Mucosa of gallbladder (tissue), 1 donor: ENCODE measurements at places on chromosomes 2 and 18. TPM values are rescaled to one million over a fixed set of nuclear protein-coding genes. Genes with fewer than 3 reads are reported as not detected.

DNA sequence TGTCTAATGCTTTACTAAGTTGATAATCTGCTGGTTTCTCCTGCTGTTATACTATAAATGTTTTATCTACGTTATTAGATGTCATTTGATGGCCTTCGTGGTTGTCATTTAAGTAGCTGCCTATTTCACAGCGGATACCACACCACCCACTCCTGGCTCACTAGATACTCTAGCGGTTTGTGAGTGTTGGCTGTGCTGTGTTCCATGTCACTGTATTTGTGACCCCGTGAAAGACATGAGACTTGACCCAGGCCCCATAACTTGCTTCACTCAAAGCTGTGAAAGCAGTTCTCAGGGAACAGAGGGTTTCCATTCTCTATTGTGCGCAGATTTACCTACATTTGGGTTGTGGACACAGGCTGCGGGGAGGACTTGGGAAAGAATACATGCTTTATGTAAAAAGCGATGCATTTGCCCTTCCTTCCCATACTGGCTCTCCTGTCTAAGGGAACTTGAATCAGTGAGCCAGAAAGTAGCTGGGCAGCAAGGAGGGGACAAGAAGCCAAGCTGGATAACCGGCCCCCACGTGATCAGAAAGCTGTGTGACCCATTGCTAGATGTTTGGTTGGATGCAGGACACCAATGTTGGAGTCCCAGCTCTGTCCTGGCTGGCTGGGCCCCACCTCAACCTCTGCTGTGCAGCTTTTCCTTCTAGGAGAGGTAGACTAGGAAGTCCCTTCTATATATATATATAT, 52.2 kb downstream of the PLB1 start:
- no peak for DNase-seq

- DNase-seq = peak; percentile 95
Measured at GRCh38 chr18:22169011-22169888, at the start of gene GATA6. Gene GATA6, plus strand, starts transcription at chr18:22169589. Its CDS starts 1,556 bp downstream, at chr18:22171145.

GRCh38 chr2:121469356-121469755, 61.3 kb upstream of the RNU4ATAC start:
- no peak for DNase-seq

- no peak for DNase-seq
Measured at GRCh38 chr2:234339501-234339900, 157.4 kb downstream of the ARL4C start.

DNA sequence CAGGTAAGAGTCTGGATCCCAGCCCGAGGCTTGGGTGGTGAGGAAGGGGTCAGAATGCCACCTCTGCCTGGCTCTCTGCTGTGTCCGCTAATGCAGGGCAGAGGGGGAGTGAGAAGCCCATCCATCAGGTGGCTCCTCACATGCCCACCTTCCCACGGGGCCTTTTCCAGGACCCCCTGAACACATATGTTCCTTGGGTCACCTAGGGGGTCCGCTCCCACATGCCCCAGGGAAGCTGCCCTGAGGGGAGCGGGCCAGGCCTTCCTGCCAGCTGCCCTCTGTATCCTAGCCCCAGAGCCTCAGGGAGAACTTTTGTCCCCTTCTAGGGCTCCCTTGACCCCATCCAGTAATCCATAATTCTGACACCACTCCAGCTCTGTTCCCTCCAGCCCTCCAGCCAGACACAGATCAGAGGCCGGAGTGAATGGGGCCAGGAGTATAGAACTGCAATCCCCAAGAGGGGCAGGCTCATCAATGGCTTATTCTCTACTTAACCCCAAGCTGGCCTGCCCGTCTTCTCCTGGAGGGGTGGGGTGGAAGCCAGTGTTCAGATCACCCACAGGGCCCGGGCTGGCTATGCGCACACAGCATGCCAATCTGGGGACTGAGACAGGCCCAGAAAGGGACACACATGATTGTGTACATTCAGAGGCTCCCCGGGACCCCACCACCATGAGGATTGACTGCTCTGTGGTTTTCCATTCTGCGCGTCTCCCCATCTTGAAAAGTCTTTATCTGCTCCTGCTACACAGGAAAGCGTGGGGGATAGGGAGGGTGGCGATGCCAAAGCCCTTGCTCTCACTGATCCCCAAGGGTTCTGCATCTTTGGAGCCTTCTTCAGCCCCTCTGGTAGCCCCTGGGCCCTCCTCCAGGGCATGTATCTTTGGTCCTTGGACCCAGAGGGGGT, 1.1 kb downstream of the EMILIN1 start:
- DNase-seq = no peak

GRCh38 chr2:133080822-133081221, 410.8 kb upstream of the LYPD1 start:
- no peak for DNase-seq

DNA sequence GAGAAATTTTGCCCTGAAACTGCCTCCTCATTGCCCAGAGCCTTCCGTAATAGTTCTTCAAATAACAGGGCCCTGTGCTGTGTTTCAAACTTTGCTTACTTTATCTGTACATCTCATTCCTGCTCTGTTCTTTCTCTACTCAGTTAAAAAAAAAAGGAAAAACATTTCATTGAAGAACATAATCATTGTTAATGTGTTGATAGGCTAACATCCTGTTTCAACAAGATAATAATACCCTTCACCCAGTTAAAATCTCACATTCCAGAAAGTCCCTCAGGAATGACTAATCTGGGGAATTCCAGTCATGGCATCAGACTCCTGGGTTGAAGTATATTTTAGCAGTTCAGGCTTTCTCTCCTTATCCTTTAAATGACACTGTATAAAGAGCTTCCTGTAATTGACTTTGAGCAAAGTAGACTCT, 45.6 kb upstream of the ITGAV start:
- DNase-seq = no peak

GRCh38 chr2:98935777-98936352, at the start of gene CRACDL:
Gene CRACDL, minus strand, starts transcription at chr2:98936225. Its CDS starts 89,425 bp downstream, at chr2:98846800.
- DNase-seq = no peak

DNA sequence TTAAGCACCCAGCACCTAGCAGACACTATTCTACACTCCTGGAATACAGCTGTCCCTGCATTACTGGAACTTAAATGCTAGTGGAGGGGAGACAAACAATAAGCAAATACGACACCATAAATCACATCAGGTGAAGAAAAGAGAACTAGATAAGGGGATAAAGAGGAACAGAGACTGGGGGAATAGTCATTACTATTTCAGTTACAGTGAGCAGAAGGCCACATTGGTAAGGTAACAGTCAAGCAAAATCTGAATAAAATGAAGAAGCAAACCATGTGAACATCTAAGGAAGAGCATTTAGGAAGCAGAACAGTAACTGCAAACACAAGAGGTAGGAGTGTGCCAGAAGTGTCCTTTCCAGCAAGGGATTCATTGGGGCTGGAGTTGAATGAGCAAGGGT, 77.0 kb upstream of the PTPRM start:
- DNase-seq = no peak

DNA sequence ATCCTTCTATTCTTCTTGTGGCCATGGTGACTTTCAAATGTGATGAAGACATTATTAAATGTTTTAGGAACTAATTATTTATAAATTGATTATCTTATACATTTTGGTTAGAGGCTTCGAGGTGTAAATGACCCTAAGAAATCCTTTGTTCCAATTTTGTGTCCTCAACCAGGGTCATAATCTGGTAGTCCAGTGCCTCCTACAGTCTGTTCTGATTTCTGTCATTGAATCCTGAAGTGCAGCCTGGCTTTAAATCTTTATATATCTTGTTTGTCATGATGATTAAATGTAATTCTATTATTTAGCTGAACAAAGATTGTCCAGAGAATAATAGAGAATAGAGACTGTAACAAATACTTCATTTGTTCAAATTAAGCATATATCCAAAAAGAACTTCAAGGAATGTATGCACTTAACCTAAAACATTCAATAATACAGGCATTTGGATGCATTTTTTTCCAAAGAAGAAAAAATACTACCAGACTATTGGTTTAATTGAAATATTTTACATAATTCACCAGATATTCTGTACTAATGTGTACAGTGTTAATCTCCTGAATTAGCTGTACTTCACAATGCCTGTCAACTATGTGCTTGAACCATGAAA, 89.8 kb downstream of the PRPF40A start:
- no peak for DNase-seq

DNA sequence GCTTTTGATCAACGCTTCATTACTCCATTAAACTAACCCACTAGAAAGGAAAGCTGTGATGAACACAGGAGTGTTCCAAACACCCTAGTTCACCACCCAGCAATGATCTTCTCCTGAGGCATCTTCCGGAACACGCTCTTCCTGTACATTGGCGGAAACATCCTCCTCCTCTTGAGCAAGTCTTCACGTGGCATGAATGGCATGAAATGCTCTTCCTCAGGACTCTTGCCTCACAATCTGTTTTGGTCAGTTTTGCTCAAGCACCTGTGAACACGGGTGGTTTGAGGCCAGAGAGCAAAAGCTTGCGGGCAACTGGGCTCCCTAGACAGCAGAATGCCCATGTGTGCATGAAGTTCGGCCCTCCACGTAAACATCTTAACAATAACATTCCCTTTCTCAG, 734.2 kb upstream of the SALL3 start:
- DNase-seq = no peak

GRCh38 chr2:200592406-200593075, 6.7 kb downstream of the AOX1 start:
- DNase-seq = peak; percentile 29

DNA sequence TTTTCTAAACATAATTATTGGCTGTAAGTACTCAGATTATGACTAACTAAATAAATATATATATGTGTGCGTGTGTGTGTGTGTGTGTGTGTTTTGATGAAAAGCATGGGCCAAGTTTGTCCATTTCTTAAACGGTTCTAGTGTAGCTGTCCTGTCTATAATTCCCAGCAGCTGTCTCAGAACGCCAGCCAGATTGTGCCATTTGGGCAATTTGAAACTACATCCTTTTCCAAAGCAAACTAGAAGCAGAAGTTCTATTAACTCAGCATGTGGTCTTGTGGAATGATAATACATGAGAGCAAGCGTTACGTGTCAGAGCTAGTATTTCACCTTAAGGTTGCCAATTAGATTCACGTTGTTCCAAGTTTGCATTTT, 1.7 kb downstream of the ARHGAP28 start:
- DNase-seq = no peak

- DNase-seq = no peak
Measured at GRCh38 chr2:55999231-55999630, 75.6 kb upstream of the EFEMP1 start.

GRCh38 chr18:45057955-45058600, 377.4 kb downstream of the SETBP1 start:
- no peak for DNase-seq

GRCh38 chr2:111049792-111050640, 70.7 kb upstream of the BCL2L11 start:
- DNase-seq = no peak

GRCh38 chr2:168034616-168035015, 212.8 kb downstream of the STK39 start:
- no peak for DNase-seq

GRCh38 chr2:7030810-7031209, 113.6 kb downstream of the RNF144A start:
- no peak for DNase-seq

DNA sequence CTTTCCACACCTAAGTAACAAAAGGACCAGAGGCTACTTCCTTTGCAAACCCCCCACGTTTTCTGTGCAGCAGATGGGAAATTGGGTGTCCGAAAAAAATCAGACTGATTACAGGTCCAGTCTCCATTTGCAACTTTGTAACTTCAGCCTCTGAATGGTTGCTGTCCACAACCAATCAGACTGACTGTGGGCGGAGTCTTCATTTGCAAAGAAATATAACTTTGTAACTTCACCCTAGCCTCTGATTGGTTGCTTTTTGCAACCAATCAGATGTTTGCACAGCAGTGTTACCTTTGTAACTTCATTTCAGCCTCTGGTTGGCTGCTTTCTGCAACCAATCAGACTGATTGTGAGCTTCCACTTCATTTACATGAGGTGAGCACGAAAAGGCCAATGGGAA, 27.8 kb upstream of the CACNB4 start:
- no peak for DNase-seq

GRCh38 chr2:106034325-106034724, 159.8 kb downstream of the UXS1 start:
- DNase-seq = no peak

GRCh38 chr2:202032846-202033316, 774 bp upstream of the FZD7 start:
- peak; percentile 33 for DNase-seq

GRCh38 chr18:13369353-13369752, 150.8 kb downstream of the LDLRAD4 start:
- no peak for DNase-seq

The OR6B2 gene
- not detected for total RNA-seq

The PRSS56 gene
- not detected for total RNA-seq

The NXPH2 gene
- total RNA-seq = not detected

The UGT1A5 gene
- total RNA-seq = 2.0 TPM

The VSNL1 gene
- 0.23 TPM for total RNA-seq

The BMP10 gene
- total RNA-seq = not detected

The ACTR1B gene
- 86.6 TPM for total RNA-seq

The SLC4A3 gene
- total RNA-seq = 7.3 TPM

The AGPS gene
- total RNA-seq = 34.5 TPM

The RAB12 gene
- 26.3 TPM for total RNA-seq

The SATB2 gene
- total RNA-seq = 6.4 TPM

The ERBB4 gene
- total RNA-seq = 0.43 TPM

The KIF5C gene
- 3.5 TPM for total RNA-seq

The FASTKD2 gene
- 16.9 TPM for total RNA-seq

The MAP2 gene
- 43.9 TPM for total RNA-seq
